ENCODE measurements at places on chromosomes 6 and 20. TPM values are rescaled to one million over a fixed set of nuclear protein-coding genes. Genes with fewer than 3 reads are reported as not detected.

C6orf118 gene
- not detected for total RNA-seq

ZNF391 gene
- total RNA-seq = 1.1 TPM

OLIG3 gene
- 0.34 TPM for total RNA-seq

RAET1L gene
- not detected for total RNA-seq

SLC22A16 gene
- total RNA-seq = not detected

TAAR1 gene
- total RNA-seq = not detected

SPATS1 gene
- total RNA-seq = not detected

RPS21 gene
- 1,875 TPM for total RNA-seq

PTK6 gene
- 0.34 TPM for total RNA-seq

MAP7 gene
- 0.45 TPM for total RNA-seq

C20orf141 gene
- total RNA-seq = not detected

RTN4IP1 gene
- total RNA-seq = 7.4 TPM

FRK gene
- total RNA-seq = 0.03 TPM

DDO gene
- not detected for total RNA-seq

TMEM200A gene
- total RNA-seq = 2.7 TPM

- H3K27me3 ChIP-seq = no peaks in the 10 kb centered on the region
- H3K27ac ChIP-seq = no peak overlapping the region
- H3K4me3 ChIP-seq = no peak overlapping the region
- peaks cover 34% of the 10 kb centered on the region for H3K36me3 ChIP-seq
- no peak for DNase-seq
- H3K4me1 ChIP-seq = peaks cover 15% of the 10 kb centered on the region
Measured at GRCh38 chr6:149160943-149161342, 156.6 kb upstream of the TAB2 start.

- H3K27ac ChIP-seq = peak overlapping the region; percentile 89
- no peak for DNase-seq
- H3K4me3 ChIP-seq = peak overlapping the region; percentile 55
- peaks cover 8% of the 10 kb centered on the region for H3K36me3 ChIP-seq
- peaks cover 42% of the 10 kb centered on the region for H3K4me1 ChIP-seq
Measured at GRCh38 chr20:4665591-4665990, 56.1 kb upstream of the PRND start.

GRCh38 chr6:21295506-21296240 is 297.9 kb upstream of the SOX4 start:
- no peak overlapping the region for H3K4me3 ChIP-seq
- H3K36me3 ChIP-seq = no peaks in the 10 kb centered on the region
- H3K27me3 ChIP-seq = peaks cover 9% of the 10 kb centered on the region
- H3K27ac ChIP-seq = no peak overlapping the region
- H3K4me1 ChIP-seq = no peaks in the 10 kb centered on the region

GRCh38 chr6:84788689-84789088 is 24.3 kb upstream of the TBX18 start:
- no peak overlapping the region for H3K4me3 ChIP-seq
- no peaks in the 10 kb centered on the region for H3K27me3 ChIP-seq
- H3K27ac ChIP-seq = no peak overlapping the region
- no peaks in the 10 kb centered on the region for H3K4me1 ChIP-seq

- H3K36me3 ChIP-seq = peaks cover 38% of the 10 kb centered on the region
- DNase-seq = peak; percentile 42
- H3K27me3 ChIP-seq = peaks cover 8% of the 10 kb centered on the region
- H3K4me3 ChIP-seq = peak overlapping the region; percentile 97
- peak overlapping the region; percentile 99 for H3K27ac ChIP-seq
Measured at GRCh38 chr6:44388135-44388487, 605 bp downstream of the CDC5L start.

- DNase-seq = no peak
- no peaks in the 10 kb centered on the region for H3K4me1 ChIP-seq
- no peak overlapping the region for H3K27ac ChIP-seq
- no peak overlapping the region for H3K4me3 ChIP-seq
- H3K36me3 ChIP-seq = no peaks in the 10 kb centered on the region
- no peaks in the 10 kb centered on the region for H3K27me3 ChIP-seq
Measured at GRCh38 chr6:148175550-148176188, 167.0 kb upstream of the SASH1 start.

GRCh38 chr6:73579851-73580246 is 59.0 kb upstream of the EEF1A1 start:
- H3K36me3 ChIP-seq = peaks cover 9% of the 10 kb centered on the region
- peaks cover 19% of the 10 kb centered on the region for H3K4me1 ChIP-seq
- H3K27ac ChIP-seq = peak overlapping the region; percentile 89
- no peak for DNase-seq
- peak overlapping the region; percentile 57 for H3K4me3 ChIP-seq
- no peaks in the 10 kb centered on the region for H3K27me3 ChIP-seq

- no peak for DNase-seq
- H3K27me3 ChIP-seq = peaks cover 11% of the 10 kb centered on the region
- H3K4me1 ChIP-seq = peaks cover 7% of the 10 kb centered on the region
- H3K27ac ChIP-seq = no peak overlapping the region
- H3K4me3 ChIP-seq = no peak overlapping the region
Measured at GRCh38 chr6:170008294-170008785, 256.9 kb downstream of the ERMARD start.

- H3K36me3 ChIP-seq = no peaks in the 10 kb centered on the region
- peak overlapping the region; percentile 77 for H3K27ac ChIP-seq
- peaks cover 2% of the 10 kb centered on the region for H3K27me3 ChIP-seq
- peak; percentile 60 for DNase-seq
- no peak overlapping the region for H3K4me3 ChIP-seq
- H3K4me1 ChIP-seq = peaks cover 27% of the 10 kb centered on the region
Measured at GRCh38 chr6:109236115-109237076, 141.1 kb downstream of the CEP57L1 start.

- H3K4me1 ChIP-seq = peaks cover 36% of the 10 kb centered on the region
- peak; percentile 84 for DNase-seq
- peaks cover 16% of the 10 kb centered on the region for H3K27me3 ChIP-seq
- peak overlapping the region; percentile 86 for H3K27ac ChIP-seq
- H3K36me3 ChIP-seq = no peaks in the 10 kb centered on the region
Measured at GRCh38 chr6:26322645-26323482, 42.1 kb upstream of the BTN3A2 start.

GRCh38 chr20:63215101-63216040 is 560 bp downstream of the YTHDF1 start:
- peaks cover 42% of the 10 kb centered on the region for H3K36me3 ChIP-seq
- peaks cover 45% of the 10 kb centered on the region for H3K4me1 ChIP-seq
- peaks cover 4% of the 10 kb centered on the region for H3K27me3 ChIP-seq
- DNase-seq = peak; percentile 40
- H3K27ac ChIP-seq = peak overlapping the region; percentile 86
- H3K4me3 ChIP-seq = peak overlapping the region; percentile 94

DNA sequence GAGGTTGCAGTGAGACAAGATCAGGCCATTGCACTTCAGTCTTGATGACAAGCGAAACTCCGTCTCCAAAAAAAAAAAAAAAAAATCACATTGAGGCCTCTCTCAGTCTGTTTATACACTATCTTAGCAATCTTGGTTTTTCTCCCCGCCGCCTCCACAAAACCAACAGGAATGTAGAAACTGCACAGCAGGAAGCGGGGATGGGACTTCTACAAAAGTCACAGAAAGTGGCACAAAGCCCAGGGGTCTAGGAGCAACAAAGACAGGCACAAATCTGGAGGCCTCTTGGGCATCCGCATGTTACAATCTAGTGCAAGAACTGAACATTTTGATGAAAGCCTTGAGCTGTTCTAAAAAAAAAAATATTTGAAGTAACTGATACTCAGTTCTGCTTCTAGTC is 48.6 kb downstream of the KDM1B start:
- no peak overlapping the region for H3K4me3 ChIP-seq
- peaks cover 3% of the 10 kb centered on the region for H3K36me3 ChIP-seq
- H3K27ac ChIP-seq = no peak overlapping the region
- H3K27me3 ChIP-seq = no peaks in the 10 kb centered on the region
- H3K4me1 ChIP-seq = no peaks in the 10 kb centered on the region

GRCh38 chr6:137729866-137730629 is 137.0 kb upstream of the TNFAIP3 start:
- H3K36me3 ChIP-seq = no peaks in the 10 kb centered on the region
- H3K4me1 ChIP-seq = no peaks in the 10 kb centered on the region
- H3K4me3 ChIP-seq = no peak overlapping the region
- H3K27me3 ChIP-seq = peaks cover 9% of the 10 kb centered on the region

- no peak overlapping the region for H3K27ac ChIP-seq
- no peak for DNase-seq
- H3K36me3 ChIP-seq = no peaks in the 10 kb centered on the region
- no peaks in the 10 kb centered on the region for H3K27me3 ChIP-seq
Measured at GRCh38 chr6:104601721-104602120, 258.0 kb downstream of the HACE1 start.

DNA sequence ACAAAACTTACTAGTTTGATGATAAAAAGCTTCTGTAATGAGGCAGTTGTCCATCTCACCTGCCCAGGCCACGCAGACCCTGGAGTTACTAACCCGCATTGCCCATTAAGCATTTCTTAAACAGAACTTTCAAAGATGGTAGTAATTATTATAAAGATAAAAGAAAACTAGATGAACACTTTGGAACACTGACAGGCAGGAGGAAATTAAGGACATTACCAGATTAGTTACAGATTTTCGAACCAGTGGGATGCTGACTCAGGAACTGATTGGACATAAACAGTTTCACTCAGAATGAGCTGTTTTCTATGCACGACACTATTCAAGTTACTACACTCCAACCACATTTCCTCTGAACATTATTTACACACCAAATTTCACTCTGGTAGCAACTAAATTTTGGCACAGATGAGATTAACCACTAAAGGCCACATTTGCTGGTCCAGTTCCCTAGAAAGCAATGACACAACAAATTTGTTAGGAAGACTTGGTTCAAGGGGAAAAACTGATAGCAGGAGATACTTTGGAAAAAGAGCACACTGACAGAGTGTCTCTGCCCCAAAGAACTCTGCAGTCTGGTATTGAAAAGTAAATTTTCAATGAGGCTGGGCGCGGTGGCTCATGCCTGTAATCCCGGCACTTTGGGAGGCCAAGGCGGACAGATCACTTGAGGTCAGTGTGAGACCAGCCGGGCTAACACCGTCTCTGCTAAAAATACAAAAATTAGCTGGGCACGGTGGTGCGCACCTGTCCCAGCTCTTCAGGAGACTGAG is 3.0 kb downstream of the ROMO1 start:
- peaks cover 48% of the 10 kb centered on the region for H3K4me1 ChIP-seq
- peaks cover 73% of the 10 kb centered on the region for H3K36me3 ChIP-seq
- H3K27me3 ChIP-seq = no peaks in the 10 kb centered on the region

- no peaks in the 10 kb centered on the region for H3K36me3 ChIP-seq
- no peaks in the 10 kb centered on the region for H3K4me1 ChIP-seq
- no peak overlapping the region for H3K27ac ChIP-seq
- DNase-seq = no peak
Measured at GRCh38 chr6:39493174-39493573, 170.7 kb upstream of the KCNK16 start.

GRCh38 chr6:48199499-48199898 is 88.5 kb upstream of the PTCHD4 start:
- no peaks in the 10 kb centered on the region for H3K4me1 ChIP-seq
- no peaks in the 10 kb centered on the region for H3K36me3 ChIP-seq
- H3K27me3 ChIP-seq = no peaks in the 10 kb centered on the region

DNA sequence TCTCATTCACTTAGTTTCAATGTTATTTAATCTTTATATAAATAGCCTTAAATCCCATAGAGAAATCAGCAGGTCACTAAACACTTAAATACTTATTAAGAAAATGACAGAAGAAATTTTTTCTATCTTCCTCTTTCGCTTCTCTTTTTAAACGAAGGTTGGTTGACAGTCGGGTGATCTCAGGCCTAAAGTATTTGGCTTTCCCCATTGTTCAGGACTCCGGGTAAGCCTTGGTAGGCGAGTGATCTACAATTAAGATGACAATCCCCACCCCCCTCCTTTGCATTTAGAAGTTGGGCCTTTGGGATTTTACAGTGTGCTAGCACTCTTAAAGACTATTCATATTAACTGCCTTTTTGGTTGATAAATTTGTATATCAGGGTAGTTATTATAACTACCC is 19.7 kb upstream of the UTRN start:
- no peak for DNase-seq
- H3K36me3 ChIP-seq = no peaks in the 10 kb centered on the region
- H3K27ac ChIP-seq = no peak overlapping the region
- H3K27me3 ChIP-seq = no peaks in the 10 kb centered on the region
- no peak overlapping the region for H3K4me3 ChIP-seq
- no peaks in the 10 kb centered on the region for H3K4me1 ChIP-seq

DNA sequence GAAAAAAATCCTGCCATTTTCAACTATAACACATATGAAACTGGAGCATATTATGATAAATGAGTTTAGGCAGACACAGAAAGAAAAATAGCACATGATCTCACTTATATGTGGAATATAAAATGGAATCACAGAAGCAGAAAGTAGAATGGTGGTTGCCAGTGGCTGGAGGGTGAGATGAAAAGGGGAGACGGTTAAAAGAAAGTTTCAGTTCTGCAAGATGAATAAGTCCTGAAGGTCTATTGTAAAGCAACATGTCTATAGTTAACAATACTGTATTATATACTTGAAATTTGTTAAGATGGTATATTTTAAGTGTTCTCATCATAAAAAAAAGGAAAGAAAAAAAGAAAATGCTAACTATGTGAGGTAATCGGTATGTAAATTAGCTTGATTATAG is 503.9 kb downstream of the EPHA7 start:
- H3K4me1 ChIP-seq = no peaks in the 10 kb centered on the region
- no peaks in the 10 kb centered on the region for H3K27me3 ChIP-seq
- DNase-seq = no peak
- no peaks in the 10 kb centered on the region for H3K36me3 ChIP-seq
- H3K4me3 ChIP-seq = no peak overlapping the region

- no peak overlapping the region for H3K4me3 ChIP-seq
- DNase-seq = no peak
- peaks cover 9% of the 10 kb centered on the region for H3K4me1 ChIP-seq
- H3K27me3 ChIP-seq = no peaks in the 10 kb centered on the region
Measured at GRCh38 chr6:169213814-169214520, 39.7 kb downstream of the THBS2 start.

DNA sequence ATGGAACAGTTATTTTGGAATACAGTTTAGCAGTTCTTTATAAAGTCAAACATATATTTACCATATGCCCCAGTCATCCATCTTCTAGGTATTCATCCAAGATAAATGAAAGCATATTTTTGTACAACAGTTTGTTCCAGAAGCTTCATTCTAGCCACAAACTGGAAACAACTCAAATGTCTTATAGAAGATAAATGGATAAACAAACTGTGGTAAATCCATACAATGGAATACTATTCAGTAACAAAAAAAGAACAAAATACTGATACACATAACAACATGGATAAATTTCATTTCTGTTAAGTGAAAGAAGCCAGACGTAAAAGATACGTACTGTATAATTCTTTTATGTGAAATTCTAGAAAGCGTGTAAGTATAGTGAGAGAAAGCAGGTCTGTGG is 167.0 kb upstream of the AHI1 start:
- H3K27me3 ChIP-seq = peaks cover 3% of the 10 kb centered on the region
- no peak overlapping the region for H3K27ac ChIP-seq
- peaks cover 4% of the 10 kb centered on the region for H3K36me3 ChIP-seq
- H3K4me1 ChIP-seq = no peaks in the 10 kb centered on the region
- no peak for DNase-seq

Data from activated CD8-positive, alpha-beta T cell treated with anti-CD3 and anti-CD28 coated beads, Interleukin-2, amount 10 ng/mL, durations not matched to agents 7 days and 5 days (primary cell).